ENCODE measurements at places on chromosomes 13 and 19.

DNA sequence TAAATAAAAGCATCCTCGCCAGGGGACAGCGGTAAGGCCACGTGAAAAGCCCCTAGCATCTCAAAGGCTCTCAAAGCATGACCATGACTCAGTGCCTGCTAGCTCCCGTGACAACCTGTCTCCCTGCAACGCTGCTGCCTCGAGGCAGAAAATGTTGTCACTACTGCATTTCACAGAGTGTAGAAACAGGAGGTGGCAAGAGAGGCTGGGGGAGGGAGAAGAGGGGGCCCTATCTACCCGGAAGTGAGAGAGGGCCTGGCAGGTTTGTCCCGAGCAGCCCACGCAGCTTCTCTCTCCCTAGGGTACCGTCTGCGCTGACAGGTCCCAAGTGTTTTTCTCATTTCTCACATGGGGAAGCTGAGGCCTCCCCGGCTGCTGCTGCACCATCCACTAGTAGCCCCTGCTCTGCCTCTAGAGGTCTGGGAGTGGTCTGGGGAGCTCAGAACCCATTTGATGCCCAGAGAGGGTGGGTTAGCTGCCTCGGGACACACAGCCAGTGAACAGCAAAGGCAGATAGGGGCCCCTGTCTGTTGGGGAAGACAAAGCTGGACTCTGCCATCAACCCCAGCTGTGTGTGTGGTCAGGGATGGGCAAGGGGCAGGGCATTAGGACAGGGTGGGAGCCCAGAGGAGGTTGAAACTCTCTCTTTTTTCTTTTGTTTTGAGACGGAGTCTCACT lies 3.7 kb downstream of the TINCR start:
- DNase-seq, result peak; percentile 42

DNA sequence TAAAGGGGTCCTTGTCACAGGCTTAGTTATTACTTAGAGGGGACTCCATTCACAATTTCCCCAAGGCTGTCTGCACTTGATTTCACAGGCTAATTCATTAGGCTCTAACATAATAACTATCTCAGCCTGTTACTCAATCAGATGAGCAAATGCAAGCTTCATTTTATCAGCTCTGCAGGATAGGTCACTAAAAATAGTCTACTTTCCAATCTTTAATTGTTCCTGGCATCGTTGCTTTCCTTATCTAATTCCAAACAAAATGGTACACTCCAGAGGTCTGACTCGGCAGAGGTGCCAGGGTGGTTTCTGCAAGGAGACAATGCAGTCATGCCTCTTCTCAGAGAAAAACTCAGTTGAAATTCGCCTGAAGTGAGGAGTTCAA lies 69.7 kb upstream of the SLC15A1 start:
- DNase-seq, result no peak

DNA sequence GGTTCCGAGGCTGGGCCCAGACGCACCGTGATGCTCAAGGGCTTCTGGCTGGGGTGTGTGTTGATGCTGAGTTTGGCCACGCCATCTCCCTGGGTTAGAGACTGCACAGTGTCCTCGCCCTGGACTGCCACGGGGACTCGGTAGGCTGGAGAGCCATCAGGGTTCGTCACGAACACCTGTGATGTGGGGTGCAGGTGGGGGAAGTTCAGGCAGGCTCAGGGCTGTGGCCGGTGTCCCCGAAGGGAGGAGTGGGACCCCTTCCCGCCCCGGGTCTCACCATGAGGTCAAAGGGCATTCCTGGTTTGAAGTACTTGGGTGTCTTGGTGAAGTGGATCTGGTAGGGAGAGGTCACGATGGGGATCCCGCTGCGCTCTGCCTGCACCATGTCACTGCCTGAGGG lies 8.2 kb downstream of the C3 start:
- no peak for DNase-seq

- no peak for DNase-seq
Measured at GRCh38 chr19:13503570-13504235, 2.6 kb downstream of the CACNA1A start.

- no peak for DNase-seq
Measured at GRCh38 chr19:34314437-34315313, 50.3 kb upstream of the GPI start.

DNA sequence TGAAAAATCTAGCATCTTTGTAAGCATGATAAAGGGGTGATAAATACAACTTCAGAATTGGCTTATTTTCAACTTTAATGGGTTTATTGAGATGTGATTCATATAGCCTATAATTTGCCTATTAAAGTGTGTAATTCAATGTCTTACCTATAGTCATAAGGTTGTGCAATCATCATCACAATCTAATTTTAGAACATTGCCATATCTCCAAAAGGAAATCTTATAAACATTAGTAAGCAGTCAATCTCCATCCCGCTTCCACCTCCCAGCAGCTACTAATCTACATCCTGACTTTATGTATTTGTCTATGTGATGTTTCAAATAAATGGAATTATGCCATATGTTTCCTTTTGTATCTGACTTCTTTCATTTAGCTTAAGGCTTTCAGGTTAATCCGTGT lies 145.2 kb upstream of the KLHL1 start:
- DNase-seq, result no peak

DNA sequence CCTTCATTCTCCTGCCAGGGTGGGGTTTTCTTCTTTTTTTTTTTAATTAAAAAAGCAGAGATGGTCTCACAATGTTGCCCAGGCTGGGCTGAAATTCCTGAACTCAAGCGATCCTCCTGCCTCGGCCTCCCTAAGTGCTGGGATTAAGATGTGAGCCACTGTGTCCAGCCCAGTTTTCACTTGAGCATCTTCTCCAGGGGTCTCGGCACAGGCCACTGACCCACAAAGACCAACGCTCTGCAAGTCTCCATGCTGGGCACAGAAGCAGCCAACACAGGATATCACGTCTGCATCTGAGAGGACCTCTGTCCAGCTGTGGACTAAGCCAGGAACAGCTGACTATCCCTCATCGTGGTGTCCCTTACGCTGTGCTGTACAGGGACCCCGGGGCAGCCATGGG lies 9.5 kb upstream of the TMEM86B start:
- no peak for DNase-seq

DNA sequence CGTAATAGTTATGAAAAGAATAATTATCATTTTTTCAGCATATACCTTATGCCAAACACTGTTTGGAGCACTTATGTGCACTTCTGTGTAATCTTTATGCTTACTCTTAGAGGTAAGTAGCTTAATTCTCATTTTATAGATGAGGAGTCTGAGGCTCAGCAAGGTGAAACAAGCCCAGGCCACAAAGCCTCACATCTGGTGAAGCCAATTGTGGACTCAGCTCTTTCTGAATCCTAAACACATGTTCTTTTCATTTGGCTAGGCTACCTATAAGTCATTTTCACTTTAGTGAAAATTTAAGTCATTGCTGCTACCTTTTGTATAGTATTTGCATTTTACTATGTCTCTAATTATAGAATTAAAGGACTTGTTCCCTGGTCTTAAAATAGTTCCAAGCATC lies 84.0 kb downstream of the CYSLTR2 start:
- no peak for DNase-seq

- no peak for DNase-seq
Measured at GRCh38 chr13:113952983-113953520, 20.8 kb downstream of the C13orf46 start.

All from NB4 (cell line).